ENCODE measurements at places on chromosomes 1 and 21.

GRCh38 chr1:46425726-46426125, 31.6 kb downstream of the FAAH start:
- DNase-seq = no peak

GRCh38 chr1:31815752-31816500, at the start of gene SPOCD1:
TSS of gene SPOCD1 (minus strand) at chr1:31816022. CDS start at chr1:31815333, 689 bp downstream.
- peak; percentile 90 for DNase-seq

DNA sequence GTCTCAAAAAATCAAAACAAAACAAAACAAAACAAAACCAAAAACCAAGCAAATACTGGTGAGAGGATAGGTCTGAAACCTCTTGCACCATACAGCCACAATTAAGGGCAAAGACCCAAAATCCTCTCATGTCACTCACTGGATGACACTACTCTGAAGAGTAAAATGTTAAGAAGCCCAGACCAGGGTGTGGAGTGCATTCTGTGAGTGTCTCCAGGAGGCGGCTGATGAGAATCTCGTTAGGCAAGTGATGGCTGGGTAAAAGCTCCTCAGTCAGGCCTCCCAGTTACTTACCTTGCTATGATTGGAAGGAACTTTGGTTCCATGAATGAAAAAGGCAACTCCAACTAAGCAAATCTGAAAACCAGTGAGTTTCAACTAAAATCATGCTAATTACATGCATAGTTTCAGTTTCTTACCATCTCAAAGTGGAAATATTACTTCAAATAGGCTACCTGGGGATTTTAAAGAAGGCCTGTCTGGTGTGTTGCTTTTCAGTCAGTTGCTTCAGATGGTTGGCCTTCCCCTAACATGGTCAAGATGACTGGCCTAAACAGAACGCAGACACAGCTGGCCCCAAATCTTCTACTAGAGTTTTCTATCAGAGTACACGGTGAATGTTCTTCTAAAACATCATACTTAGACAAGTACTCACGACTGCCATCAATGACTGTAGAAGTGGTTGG, 95.1 kb downstream of the KIAA0319L start:
- no peak for DNase-seq

DNA sequence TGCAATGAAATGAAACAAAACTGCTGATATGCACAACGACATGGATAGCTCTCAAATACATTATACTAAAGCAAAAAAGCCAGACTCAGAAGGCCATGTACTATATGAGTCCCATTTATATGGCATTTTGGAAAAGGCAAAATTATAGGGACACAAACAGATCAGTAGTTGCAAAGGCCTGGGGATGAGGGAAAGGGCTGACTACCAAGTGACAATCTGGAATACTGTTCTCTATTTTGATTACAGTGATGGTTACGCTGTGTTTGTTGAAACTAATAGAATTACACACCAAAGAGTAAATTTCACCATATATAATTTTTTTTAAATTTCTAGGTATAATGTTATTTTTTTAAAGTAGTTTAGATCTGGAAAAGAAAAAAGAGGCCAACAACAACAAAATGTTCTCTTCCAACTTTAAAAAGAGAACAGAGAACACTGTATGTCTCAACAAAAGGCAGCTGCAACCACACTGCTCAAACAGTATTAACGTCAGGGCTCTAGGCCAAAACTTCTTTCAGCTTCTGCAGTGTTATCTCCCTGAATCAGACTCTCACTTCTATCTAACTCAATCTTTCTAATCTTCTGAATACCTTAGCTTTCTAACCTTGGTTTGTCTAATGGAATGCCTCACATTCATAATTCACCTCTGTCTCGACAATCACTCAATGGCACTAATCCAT, 75.8 kb downstream of the FOXJ3 start:
- DNase-seq = no peak

GRCh38 chr1:43653339-43653738, 3.4 kb downstream of the KDM4A start:
- DNase-seq = no peak

DNA sequence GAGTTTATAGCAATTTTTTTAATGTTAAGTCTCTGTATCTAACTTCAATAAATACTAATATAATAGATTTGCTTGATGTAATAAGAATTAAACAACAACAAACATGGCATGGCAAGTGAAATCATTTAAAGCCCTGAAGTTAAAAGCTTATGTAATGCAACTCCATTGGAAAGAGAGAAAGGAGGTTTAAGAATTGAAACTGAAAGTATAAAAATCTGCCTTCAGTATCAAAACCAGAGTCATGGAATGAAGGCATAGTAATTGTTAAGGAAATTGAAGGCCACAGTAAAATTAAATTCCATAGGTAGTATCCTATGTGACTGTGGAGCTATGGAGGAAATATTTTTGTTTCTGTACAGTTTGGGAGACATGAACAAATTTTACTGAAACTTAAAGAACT, 55.1 kb downstream of the PRDX6 start:
- DNase-seq = no peak

- peak; percentile 87 for DNase-seq
Observed at GRCh38 chr21:46060596-46061061, 37.3 kb upstream of the COL6A2 start.

Data from right cardiac atrium (tissue), 5 donors.